ENCODE measurements at places on chromosomes 13 and 19.

- no peak for DNase-seq
Measured at GRCh38 chr19:2984215-2984528, 6.8 kb downstream of the TLE6 start.

- DNase-seq, result no peak
Measured at GRCh38 chr13:41054212-41054877, 7.0 kb upstream of the WBP4 start.

GRCh38 chr13:31093145-31093885, 68.4 kb downstream of the HSPH1 start:
- no peak for DNase-seq

- no peak for DNase-seq
Measured at GRCh38 chr13:79560954-79561353, 80.0 kb downstream of the NDFIP2 start.

- DNase-seq, result peak; percentile 17
Measured at GRCh38 chr19:29383696-29384095, 142.1 kb upstream of the VSTM2B start.

- DNase-seq, result no peak
Measured at GRCh38 chr19:5959260-5960004, 18.5 kb downstream of the RANBP3 start.

GRCh38 chr13:29255567-29255966, 339.9 kb downstream of the SLC7A1 start:
- DNase-seq, result no peak

DNA sequence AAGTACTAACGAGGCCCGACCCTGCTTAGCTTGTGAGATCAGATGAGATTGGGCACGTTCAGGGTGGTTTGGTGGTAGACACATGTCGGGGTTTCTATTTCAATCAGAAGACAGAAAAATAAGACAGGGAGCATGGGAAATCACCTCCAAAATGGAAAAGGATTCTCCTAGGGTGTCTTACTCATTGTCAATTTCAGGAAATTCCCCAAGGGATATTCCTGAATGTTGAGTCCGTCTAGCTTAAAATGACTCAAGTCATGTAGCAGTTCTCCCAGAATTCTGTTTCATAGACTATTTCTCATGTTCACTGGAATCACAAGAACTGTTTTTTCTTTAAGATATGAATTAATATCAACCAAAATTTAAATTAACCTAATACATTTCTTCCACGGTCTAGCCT, 380.1 kb downstream of the EFNB2 start:
- DNase-seq, result no peak

GRCh38 chr19:57441979-57442752, 7.0 kb downstream of the ZNF749 start:
- DNase-seq, result no peak

- no peak for DNase-seq
Measured at GRCh38 chr13:91331047-91331915, 16.2 kb upstream of the MIR17HG start.

GRCh38 chr19:27392027-27392632, 1820.8 kb downstream of the UQCRFS1 start:
- DNase-seq, result peak; percentile 33

GRCh38 chr13:42354241-42355091, 82.5 kb downstream of the AKAP11 start:
- no peak for DNase-seq

- DNase-seq, result no peak
Measured at GRCh38 chr13:89401264-89401675, 1730.1 kb downstream of the SLITRK5 start.

DNA sequence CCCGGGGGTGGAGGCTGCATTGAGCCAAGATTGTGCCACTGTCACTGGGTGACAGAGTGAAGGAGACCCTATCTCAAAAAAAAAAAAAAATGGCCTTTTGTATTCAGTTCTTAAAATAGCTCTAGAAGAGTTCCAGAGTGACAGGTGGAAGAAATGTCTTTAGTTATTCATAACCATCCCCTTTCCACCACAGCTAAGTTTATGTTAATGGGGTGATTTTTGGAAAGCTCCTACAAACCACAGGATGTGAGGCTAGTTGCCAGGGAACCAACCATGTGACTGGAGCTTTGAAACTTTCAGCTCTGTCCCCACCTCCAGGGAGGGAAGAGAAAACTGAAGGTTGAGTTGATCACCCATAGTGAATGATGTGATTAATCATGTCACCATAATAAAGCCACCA, 6.9 kb downstream of the ZNF490 start:
- DNase-seq, result no peak

DNA sequence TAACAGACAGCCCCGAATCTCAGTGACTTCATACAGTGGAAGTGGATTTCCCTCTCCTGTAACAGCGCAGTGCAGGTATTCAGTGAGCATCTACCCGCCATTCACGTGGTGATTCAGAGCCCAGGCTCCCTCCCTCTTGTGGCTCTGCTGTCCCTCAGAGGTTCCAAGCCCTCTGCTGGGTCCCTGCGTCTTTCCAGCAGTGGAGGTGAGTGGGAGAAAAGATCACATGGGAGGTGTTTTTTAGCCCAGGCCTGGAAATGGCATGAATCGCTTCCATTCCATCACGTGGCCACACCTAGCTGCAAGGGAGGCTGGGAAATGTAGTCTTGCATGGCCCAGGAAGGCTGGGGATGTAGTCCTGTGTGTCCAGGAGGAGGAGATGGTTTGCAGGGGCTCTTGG, 61.4 kb downstream of the DPF1 start:
- no peak for DNase-seq

GRCh38 chr19:17951990-17952976, 14.6 kb upstream of the KCNN1 start:
- DNase-seq, result no peak

GRCh38 chr13:21674490-21675009, 3.7 kb downstream of the FGF9 start:
- peak; percentile 48 for DNase-seq

GRCh38 chr19:12701596-12702282, 5.3 kb upstream of the FBXW9 start:
- no peak for DNase-seq

DNA sequence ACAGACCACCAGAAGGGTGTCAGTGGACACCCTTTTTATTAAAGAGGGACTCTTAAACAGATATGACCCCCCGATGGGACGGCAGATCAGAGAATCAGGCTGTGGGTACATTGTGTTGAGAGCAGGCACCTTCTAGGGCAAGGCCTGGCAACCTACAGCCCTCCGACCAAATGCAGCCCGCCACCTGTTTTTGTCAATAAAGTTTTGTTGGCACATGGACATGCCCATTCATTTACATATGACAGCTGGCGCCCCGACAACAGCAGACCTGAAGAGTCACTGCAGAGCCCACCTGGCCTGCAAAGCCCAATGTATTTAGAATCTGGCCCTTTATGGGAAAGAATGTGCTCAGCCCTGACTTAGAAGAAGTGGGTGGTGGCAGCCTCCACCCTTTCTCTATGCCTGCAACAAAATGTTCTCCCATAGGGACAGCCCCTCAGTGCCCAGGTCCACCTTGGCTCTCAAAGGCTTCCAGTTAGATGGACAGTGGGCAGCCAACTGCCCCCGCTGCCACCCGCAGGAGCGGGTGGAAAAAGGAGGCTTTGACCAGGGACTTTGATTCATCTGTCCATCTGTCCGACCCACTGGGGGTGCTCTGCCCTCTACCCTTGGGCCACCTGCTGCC, 184.9 kb downstream of the PTPRS start:
- no peak for DNase-seq

- no peak for DNase-seq
Measured at GRCh38 chr19:2922987-2923386, 21.8 kb downstream of the ZNF77 start.

- no peak for DNase-seq
Measured at GRCh38 chr13:83499286-83499685, 383.0 kb downstream of the SLITRK1 start.

GRCh38 chr13:60990032-60990733, 425.5 kb downstream of the PCDH20 start:
- no peak for DNase-seq

DNA sequence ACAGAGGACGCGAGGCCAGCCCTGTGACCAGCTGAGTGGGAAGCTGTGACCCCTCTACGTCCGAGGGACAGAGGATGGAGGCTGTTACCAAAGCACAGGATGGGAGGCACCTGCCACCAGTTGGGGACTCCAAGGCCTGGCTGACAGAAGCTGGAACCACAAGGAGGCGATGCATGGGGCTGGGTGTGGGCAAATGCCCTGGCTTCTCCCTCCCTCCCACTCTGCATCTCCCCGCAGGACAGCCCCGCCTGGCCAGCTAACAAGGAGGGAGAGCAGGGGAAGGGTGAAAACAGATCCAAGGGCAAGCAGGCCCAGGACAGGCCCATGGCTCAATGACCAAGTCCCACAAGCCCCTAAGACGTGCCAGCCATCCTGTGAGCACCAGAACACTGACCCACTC, 28.6 kb downstream of the AKT2 start:
- no peak for DNase-seq

GRCh38 chr13:110306340-110306959, 507 bp downstream of the COL4A1 start:
- no peak for DNase-seq

GRCh38 chr19:33751436-33751770, 45.3 kb upstream of the KCTD15 start:
- DNase-seq, result no peak

DNA sequence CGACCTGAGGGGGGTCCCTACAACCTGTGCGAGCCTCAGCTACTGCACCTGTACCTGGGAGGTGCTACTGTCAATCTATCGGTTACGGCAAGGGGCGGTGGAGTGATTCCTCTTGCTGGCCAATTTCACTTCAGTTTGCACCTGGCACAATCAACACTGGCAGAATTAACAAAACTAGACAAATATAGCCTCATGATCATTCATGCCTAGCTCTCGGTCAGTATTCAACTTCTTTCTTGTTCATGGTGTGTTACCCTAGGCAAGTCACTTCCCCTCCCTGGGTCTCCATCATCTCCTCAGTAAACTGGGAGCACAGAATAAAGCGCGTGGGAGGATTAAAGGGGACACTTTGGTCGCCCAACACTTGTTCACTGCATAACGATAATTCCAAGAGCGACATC, 618 bp downstream of the HAUS8 start:
- no peak for DNase-seq

GRCh38 chr13:106917673-106918556, 350.0 kb upstream of the ARGLU1 start:
- peak; percentile 94 for DNase-seq

DNA sequence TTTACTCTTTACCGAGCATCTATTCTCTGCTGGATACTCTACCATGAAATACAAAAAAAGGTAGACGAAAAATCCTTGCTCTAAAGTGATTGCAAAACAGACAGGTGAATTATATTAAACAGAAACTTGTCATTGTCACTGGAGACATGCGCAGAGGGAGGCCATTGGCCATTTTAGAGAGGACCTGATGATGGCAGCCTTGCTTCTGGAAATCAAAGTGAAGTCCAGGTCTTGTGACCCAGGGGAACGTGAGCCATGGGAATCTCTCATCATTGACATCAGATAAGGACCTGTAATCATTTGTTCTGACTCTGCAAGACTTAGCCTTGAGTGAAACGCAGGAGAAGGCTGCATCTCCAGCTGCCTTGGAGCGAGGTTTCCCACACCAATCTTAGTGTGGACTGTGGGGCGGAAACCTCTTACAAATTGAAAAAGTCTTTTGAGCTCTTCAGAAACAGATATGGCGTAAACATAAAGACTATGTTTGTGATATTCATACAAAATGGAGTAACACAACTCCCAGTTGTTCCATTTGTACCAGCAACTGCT, 16.8 kb upstream of the SLC46A3 start:
- no peak for DNase-seq

DNA sequence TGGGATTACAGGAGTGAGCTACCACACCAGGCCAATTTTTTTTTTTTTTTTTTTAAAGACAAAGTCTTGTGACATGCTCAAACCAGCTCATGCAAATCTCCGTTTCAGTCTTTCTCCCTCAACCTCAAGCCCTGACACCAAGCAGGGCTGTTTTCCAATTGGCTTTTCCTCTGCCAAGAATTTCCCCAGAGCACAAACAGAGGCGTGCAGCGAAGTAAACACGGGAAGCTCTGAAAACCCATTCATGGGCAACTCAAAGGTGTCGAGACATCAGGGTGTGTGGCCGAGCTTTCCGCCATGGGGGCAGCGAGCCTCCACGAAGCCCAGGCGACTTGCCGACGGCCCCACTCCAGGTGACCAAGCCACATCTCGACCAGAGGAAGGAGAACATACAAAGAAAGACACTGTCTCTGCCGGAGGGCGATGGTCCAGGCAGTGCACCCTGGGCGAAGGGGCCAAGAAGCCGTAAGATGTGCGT, 70.0 kb downstream of the INSR start:
- DNase-seq, result peak; percentile 68

DNA sequence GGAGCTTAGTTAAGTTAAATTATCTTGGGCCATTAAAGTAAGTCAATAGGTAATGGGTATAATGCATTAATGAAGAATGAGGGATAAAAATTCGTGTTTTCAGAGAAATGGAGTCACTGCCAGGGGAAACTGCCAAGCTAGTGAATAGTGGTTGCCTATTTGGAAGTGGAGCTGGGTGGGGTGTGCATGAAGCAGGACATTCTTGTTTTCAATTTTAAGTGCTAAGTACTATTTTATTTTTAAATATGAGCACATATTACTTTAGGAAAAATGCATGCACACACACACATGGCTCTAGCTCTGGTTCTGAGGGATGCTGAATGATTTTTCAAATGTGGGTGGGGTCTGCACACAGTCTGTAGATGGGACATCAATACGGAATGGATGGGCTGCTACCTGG, 717.7 kb upstream of the SGCG start:
- no peak for DNase-seq

- DNase-seq, result no peak
Measured at GRCh38 chr19:53079313-53079924, 23.8 kb downstream of the ZNF160 start.

- no peak for DNase-seq
Measured at GRCh38 chr19:47315125-47315821, 5.6 kb downstream of the C5AR1 start.

DNA sequence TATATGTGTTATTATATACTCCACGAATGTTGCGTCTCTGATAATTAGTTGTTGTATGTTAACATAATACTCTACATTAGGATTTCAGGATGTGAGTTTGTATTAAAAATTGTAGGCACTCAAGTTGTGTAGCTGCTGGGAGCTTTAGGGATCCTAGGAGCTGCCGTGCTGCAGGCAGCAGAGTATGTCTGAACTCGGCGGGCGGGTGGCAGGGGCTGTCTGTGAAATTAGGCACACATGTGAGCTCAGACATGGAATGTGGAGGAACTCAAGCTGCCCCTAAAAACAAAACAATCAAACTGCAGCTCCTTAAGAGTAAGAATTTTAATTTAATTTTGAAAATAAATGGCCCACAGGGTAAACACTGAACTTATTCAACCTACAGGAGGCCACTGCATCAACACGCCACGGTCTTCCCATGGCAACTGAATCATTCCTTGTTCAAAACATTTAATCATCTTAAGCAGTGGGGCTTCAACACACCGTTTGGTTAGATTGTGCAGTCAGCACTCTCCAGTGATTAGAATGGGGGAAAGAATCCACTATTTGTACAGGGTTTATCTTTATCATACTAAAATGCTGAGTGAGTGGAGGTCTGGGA, 22.7 kb downstream of the SERTM1 start:
- no peak for DNase-seq
